Karpas-422 (cell line): ENCODE measurements at places on chromosomes 4 and X. TPM values are rescaled to one million over a fixed set of nuclear protein-coding genes. Genes with fewer than 3 reads are reported as not detected.

DNA sequence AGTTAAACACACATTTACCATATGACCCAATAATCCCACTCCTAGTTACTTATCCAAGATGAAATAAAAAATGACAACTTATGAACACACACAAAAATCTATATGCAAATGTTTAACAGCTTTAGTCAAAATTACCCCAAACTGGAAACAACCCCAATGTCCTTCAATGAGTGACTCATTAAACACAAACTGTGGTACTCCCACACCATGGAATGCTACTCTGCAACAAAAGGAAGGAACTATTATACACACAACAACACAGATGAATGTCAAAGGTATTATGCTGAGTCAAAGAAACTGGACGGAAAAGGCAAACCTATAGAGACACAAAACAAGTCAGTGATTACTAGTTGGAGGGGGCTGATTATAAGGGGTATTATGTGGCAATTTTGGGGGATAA is 40.5 kb downstream of the MED14 start:
- H3K4me1 ChIP-seq: no peaks in the 10 kb centered on the region
- DNase-seq: no peak
- H3K4me3 ChIP-seq: no peak overlapping the region
- no peaks in the 10 kb centered on the region for H3K27me3 ChIP-seq
- peaks cover 49% of the 10 kb centered on the region for H3K36me3 ChIP-seq

PRDX4 gene
- total RNA-seq: 64.6 and 66.2 TPM in 2 replicates

DNA sequence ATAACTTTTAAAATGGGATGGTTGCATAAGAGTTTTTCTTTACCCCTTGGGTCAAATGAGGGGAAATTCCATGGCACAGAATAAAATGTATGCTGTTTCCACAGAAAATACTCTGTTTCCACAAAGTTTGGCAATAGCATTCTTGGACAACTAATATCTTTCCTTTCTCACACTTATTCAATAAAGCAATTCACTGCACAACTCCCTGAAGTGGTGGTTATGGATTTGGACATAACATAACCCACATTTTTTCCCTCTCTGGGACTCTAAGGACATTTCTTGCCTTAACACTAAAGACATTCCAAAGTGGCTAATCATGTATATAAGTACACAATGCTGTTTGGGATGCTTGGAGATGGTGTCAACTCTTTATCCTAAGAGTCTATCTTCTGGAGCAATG is 51.7 kb upstream of the GPM6B start:
- H3K27ac ChIP-seq: no peak overlapping the region
- H3K36me3 ChIP-seq: no peaks in the 10 kb centered on the region
- no peak overlapping the region for H3K4me3 ChIP-seq
- no peak for DNase-seq

- H3K4me1 ChIP-seq: no peaks in the 10 kb centered on the region
- no peak overlapping the region for H3K4me3 ChIP-seq
- no peaks in the 10 kb centered on the region for H3K27me3 ChIP-seq
- no peaks in the 10 kb centered on the region for H3K36me3 ChIP-seq
- DNase-seq: no peak
- no peak overlapping the region for H3K27ac ChIP-seq
These were observed 10.8 kb upstream of the ADH1A start for GRCh38 chr4:99301376-99302164.

ESX1 gene
- total RNA-seq: not detected in 2 replicates

- no peak for DNase-seq
- H3K4me3 ChIP-seq: no peak overlapping the region
- H3K27me3 ChIP-seq: no peaks in the 10 kb centered on the region
- H3K4me1 ChIP-seq: peaks cover 20% of the 10 kb centered on the region
These were observed 87.6 kb downstream of the SEL1L3 start for GRCh38 chr4:25775166-25775565.

GRCh38 chr4:181618896-181619295 is 624.3 kb upstream of the TENM3 start:
- no peak for DNase-seq
- H3K27me3 ChIP-seq: no peaks in the 10 kb centered on the region
- no peaks in the 10 kb centered on the region for H3K4me1 ChIP-seq
- no peak overlapping the region for H3K27ac ChIP-seq
- H3K36me3 ChIP-seq: no peaks in the 10 kb centered on the region

GPRIN3 gene
- 0.40 and 0.63 TPM in 2 replicates for total RNA-seq

MAGEC3 gene
- total RNA-seq: not detected in 2 replicates

DNA sequence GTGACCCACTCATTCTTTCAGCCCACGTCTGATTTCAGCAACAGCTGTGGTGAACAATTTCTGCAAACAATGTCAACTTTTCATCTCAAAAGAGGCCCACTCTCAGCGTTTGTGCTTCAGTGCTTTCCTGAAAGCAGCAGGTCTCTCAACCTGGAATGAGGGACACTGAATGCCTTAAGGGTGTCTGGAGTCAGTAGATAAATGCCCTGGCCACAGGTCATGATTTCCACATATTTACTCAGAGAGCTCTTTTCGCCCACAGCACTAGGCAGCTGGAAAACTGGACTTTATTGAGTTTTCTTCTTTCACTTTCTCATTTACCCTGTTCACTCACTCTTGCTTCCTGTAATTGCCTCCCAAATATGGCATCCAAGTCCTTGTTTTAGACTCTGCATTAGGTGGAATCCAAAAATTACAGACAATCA is 52.8 kb downstream of the NPFFR2 start:
- no peak overlapping the region for H3K27ac ChIP-seq
- H3K36me3 ChIP-seq: no peaks in the 10 kb centered on the region
- no peak overlapping the region for H3K4me3 ChIP-seq
- no peaks in the 10 kb centered on the region for H3K27me3 ChIP-seq
- no peaks in the 10 kb centered on the region for H3K4me1 ChIP-seq
- DNase-seq: no peak

DNA sequence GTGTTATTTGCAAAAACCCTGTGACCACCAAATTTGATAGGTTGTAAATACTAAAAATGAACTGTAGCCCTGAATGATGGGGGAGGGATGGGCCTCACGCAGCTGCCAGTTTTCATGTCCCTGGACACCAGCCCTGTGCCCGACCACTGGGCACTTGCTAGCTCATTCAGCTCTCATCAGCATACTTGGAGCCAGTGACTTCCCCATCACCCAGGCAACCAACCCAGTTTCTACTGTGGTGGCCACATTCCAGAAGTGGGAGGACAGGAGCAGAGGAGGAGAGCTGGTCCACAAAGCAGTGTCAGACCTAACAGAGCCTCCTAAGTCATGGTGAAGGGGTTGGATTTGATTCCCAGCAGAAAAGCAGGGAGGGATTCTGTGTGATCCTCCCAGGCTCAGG is 128.2 kb downstream of the CPEB2 start:
- no peak overlapping the region for H3K4me3 ChIP-seq
- DNase-seq: no peak
- H3K4me1 ChIP-seq: no peaks in the 10 kb centered on the region
- no peaks in the 10 kb centered on the region for H3K36me3 ChIP-seq
- no peak overlapping the region for H3K27ac ChIP-seq

GRCh38 chr4:77358315-77358928 is 201.4 kb downstream of the CCNG2 start:
- peak; percentile 50 for DNase-seq
- no peaks in the 10 kb centered on the region for H3K27me3 ChIP-seq
- no peaks in the 10 kb centered on the region for H3K36me3 ChIP-seq

GRCh38 chr4:21507439-21507838 is 441.1 kb downstream of the KCNIP4 start:
- no peak overlapping the region for H3K27ac ChIP-seq
- H3K27me3 ChIP-seq: no peaks in the 10 kb centered on the region

- no peak for DNase-seq
- H3K27ac ChIP-seq: no peak overlapping the region
- H3K4me1 ChIP-seq: peaks cover 29% of the 10 kb centered on the region
- no peaks in the 10 kb centered on the region for H3K27me3 ChIP-seq
- no peaks in the 10 kb centered on the region for H3K36me3 ChIP-seq
- H3K4me3 ChIP-seq: no peak overlapping the region
These were observed 55.3 kb downstream of the APLN start for GRCh38 chrX:129599499-129599898.

DNA sequence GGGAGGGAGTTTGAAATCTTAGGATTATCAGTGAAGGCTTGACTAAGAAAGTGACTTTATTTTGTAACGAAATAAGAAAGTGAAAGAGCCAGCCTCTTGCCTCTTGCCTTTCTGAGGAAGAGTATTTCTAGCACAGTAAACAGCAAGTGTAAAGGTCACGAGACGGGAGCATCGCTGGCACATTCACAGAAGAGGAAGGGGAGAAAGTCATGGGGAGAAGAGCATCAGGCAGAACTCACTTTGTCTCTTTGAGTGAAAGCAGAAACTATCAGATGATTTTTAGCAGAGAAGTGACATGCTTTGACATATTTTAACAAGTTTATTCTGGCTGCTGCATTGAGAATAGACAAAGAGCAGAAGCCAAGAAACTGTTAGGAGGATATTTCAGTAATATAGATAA is 313.8 kb downstream of the CAMK2D start:
- DNase-seq: no peak
- H3K27ac ChIP-seq: no peak overlapping the region
- H3K4me1 ChIP-seq: no peaks in the 10 kb centered on the region
- peaks cover 5% of the 10 kb centered on the region; the same call in 1 of the 2 replicates for H3K36me3 ChIP-seq
- H3K27me3 ChIP-seq: no peaks in the 10 kb centered on the region

DNA sequence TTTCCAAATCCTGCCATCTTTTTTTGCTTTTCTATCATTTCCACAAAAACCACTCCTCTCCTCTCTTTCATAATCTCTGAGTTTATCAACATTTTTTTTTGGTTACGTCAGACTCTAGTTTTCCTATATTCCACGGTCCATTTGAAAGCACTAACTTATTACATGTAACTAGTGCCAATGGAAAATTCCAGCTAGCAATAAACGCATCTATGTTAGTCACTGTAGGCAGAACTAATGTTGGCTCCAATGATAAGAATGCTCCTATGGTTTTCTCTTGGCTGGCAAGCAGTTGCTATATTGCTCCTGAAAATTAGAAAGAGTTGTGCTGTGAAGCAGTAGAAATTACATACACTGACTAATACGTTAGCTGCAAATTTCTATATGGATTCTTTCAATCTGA is 634.6 kb upstream of the FTHL17 start:
- no peak overlapping the region for H3K4me3 ChIP-seq
- H3K4me1 ChIP-seq: no peaks in the 10 kb centered on the region
- no peak for DNase-seq

CT55 gene
- total RNA-seq: not detected in 2 replicates

HTRA3 gene
- not detected in 2 replicates for total RNA-seq

DNA sequence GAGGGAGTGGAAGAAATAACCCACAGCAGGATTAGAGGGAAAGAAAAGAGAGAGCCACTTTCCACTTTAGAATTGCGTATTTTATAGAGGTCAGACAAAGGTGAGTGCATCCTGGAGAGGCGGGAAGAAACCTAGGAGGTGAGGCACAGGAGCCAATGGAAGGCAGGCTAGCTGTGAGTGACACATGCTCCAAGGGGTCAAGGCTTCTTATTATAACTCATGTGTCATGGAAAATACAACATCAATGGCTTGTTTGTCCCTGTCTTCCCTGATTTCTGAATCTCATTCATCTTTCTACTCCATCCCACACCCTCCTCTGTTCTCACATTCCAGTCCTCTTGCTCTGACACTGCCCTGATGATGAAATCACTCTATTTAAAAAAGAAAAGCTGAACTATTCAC is 14.4 kb downstream of the ANXA3 start:
- H3K36me3 ChIP-seq: no peaks in the 10 kb centered on the region
- no peaks in the 10 kb centered on the region for H3K4me1 ChIP-seq
- no peak for DNase-seq
- no peak overlapping the region for H3K4me3 ChIP-seq

EFNB1 gene
- total RNA-seq: 0.67 and 2.5 TPM in 2 replicates

DCHS2 gene
- 0.04 TPM in 1 of 2 replicates, not detected in the other for total RNA-seq

- peak; percentile 62 for DNase-seq
- H3K4me3 ChIP-seq: no peak overlapping the region
- no peaks in the 10 kb centered on the region for H3K27me3 ChIP-seq
- H3K36me3 ChIP-seq: no peaks in the 10 kb centered on the region
- H3K27ac ChIP-seq: peak overlapping the region; percentile 71
- H3K4me1 ChIP-seq: peaks cover 40% of the 10 kb centered on the region
These were observed 3.3 kb downstream of the HTT start for GRCh38 chr4:3077796-3078195.

GRCh38 chrX:41705680-41706374 is 17.1 kb downstream of the GPR34 start:
- peaks cover 11% of the 10 kb centered on the region for H3K4me1 ChIP-seq
- H3K27ac ChIP-seq: peak overlapping the region; percentile 25; the same call in 1 of the 2 replicates
- no peaks in the 10 kb centered on the region for H3K36me3 ChIP-seq
- no peak overlapping the region for H3K4me3 ChIP-seq
- H3K27me3 ChIP-seq: no peaks in the 10 kb centered on the region

DNA sequence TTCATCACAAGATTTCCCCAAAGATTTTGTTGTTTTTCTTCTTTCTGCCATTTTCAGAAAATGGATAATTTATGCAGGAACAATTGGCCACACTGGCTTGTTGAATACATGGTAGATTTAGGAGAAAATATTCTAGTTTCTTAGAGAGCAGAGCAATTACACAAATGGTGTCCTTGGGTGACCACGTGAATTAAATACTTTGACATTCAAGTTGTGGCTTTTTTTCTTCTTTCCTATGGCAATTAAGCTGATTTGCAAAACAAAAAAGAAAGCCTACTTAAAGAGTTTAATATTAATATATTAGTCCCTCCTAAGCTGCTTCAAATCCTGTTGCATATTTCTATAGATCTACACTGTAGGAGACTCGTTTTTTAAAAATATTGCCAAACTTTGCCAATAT is 133.0 kb upstream of the HTR2C start:
- no peaks in the 10 kb centered on the region for H3K27me3 ChIP-seq
- H3K36me3 ChIP-seq: no peaks in the 10 kb centered on the region
- no peak for DNase-seq
- no peaks in the 10 kb centered on the region for H3K4me1 ChIP-seq
- H3K27ac ChIP-seq: no peak overlapping the region

GRCh38 chr4:145034727-145035211 is 63.2 kb downstream of the ANAPC10 start:
- H3K27me3 ChIP-seq: no peaks in the 10 kb centered on the region
- H3K36me3 ChIP-seq: peaks cover 14% of the 10 kb centered on the region; the same call in 1 of the 2 replicates
- H3K4me1 ChIP-seq: no peaks in the 10 kb centered on the region
- no peak for DNase-seq
- no peak overlapping the region for H3K4me3 ChIP-seq
- H3K27ac ChIP-seq: no peak overlapping the region

GRCh38 chrX:151621422-151621821 is 57.9 kb downstream of the PASD1 start:
- H3K27ac ChIP-seq: no peak overlapping the region
- no peaks in the 10 kb centered on the region for H3K27me3 ChIP-seq
- H3K36me3 ChIP-seq: no peaks in the 10 kb centered on the region
- H3K4me1 ChIP-seq: peaks cover 7% of the 10 kb centered on the region; the same call in 1 of the 2 replicates
- DNase-seq: no peak
- H3K4me3 ChIP-seq: no peak overlapping the region

- no peak for DNase-seq
- H3K4me1 ChIP-seq: no peaks in the 10 kb centered on the region
- no peak overlapping the region for H3K27ac ChIP-seq
- no peaks in the 10 kb centered on the region for H3K27me3 ChIP-seq
- no peaks in the 10 kb centered on the region for H3K36me3 ChIP-seq
- H3K4me3 ChIP-seq: no peak overlapping the region
These were observed 32.7 kb downstream of the F9 start for GRCh38 chrX:139563251-139563650.

GRCh38 chr4:98612318-98613250 is 45.8 kb downstream of the TSPAN5 start:
- no peaks in the 10 kb centered on the region for H3K27me3 ChIP-seq
- no peaks in the 10 kb centered on the region for H3K36me3 ChIP-seq
- no peak overlapping the region for H3K4me3 ChIP-seq
- no peaks in the 10 kb centered on the region for H3K4me1 ChIP-seq
- H3K27ac ChIP-seq: no peak overlapping the region
- no peak for DNase-seq

- no peak for DNase-seq
- H3K4me1 ChIP-seq: no peaks in the 10 kb centered on the region
- no peaks in the 10 kb centered on the region for H3K27me3 ChIP-seq
- H3K4me3 ChIP-seq: no peak overlapping the region
These were observed 8.4 kb downstream of the ANK2 start for GRCh38 chr4:113057891-113058290.
